Amygdala (tissue), 56 donors: ENCODE measurements at places on chromosomes 11 and 22.

- no peak for DNase-seq
These were observed 267.4 kb upstream of the NCAM1 start for GRCh38 chr11:112693781-112694180.

DNA sequence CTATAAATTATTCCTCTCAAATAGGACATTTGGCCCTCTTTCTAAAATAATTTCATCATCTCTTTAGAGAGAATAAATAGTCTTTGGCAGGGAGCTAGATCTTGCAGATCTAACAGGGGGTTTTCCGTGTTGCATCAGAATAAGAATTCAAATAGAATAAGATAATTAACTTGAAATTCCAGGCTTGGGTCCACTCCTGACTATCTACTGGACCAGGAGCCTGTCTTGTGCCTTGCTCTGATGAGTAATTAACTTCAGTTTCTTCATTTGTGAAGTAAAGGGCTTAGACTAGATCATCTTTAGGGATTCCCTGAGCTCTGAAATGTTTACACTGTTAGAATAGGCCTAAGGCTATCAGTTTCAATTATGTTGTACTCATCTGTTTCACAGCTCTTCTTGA, 23.5 kb upstream of the TMEM123 start:
- no peak for DNase-seq

GRCh38 chr11:102422817-102423712, 29.5 kb downstream of the TMEM123 start:
- DNase-seq = no peak

GRCh38 chr11:70489276-70489675, 90.9 kb downstream of the CTTN start:
- no peak for DNase-seq

DNA sequence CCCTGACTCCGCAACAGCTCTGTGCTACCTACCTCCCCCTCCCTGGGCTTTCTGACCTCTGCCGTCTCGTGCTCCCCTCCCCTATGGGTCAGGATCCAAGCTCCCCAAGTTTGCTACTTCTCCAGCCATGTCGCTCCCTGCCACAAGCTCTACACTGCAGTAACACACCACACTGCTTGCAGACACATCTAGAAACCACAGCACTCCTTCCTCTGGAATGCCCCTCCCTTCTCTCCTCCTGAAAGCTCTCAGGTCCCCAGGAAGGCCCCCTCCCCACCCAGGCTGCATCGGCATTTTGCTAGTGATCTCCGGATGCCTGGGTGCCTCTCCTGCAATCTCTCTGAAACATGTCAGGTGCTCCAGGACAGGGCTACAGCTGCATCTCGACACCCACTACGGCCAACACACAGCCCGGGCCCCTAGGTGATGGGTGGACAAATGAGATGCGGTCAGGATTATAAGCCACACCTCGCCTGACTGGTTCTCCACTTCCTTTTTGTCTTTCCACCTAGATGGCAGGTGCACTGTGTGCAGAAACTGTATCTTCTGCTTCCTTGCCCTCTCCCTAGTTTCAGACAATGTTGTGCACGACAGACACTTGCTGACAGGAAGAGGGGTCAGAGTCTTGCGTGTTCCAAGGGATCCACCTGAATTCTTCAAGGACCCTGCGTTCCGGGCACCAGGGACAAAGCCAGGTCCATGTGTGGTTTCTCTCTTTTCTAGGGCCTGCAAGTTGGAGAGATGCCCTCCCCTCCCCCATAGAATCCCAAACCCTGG, 22.9 kb downstream of the RPUSD4 start:
- DNase-seq = no peak

DNA sequence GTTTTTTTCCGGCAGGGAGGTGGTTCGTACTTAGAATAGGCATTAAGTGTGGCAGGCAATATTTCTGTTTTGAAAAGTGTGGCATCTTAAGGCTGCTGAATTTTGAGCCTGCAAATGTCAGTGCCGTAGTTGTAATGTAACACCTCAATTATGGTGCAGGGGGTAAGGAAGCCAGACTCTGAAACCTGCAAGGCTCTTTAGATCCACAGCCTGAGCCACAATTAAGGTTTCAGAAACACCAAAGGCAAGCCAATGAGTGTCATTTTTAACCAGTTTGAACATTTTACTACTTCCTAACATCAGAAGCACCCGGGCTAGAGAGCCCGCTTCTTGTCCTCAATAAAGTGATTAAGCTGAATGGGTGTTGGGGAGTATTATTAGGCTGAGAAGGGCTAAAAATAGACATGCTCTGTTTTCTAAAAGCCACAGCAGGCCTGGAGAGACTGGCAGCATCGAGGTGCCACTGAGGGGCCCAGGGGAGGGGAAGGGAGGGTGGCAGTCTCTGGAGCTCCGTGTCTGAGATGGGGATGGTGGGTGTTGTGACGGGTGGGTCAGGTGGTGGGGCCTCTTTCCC, 113.4 kb downstream of the ZBTB16 start:
- no peak for DNase-seq

- no peak for DNase-seq
These were observed 16.4 kb upstream of the SCGB1A1 start for GRCh38 chr11:62402226-62402959.

GRCh38 chr11:28913883-28914282, 805.7 kb downstream of the METTL15 start:
- DNase-seq = no peak

DNA sequence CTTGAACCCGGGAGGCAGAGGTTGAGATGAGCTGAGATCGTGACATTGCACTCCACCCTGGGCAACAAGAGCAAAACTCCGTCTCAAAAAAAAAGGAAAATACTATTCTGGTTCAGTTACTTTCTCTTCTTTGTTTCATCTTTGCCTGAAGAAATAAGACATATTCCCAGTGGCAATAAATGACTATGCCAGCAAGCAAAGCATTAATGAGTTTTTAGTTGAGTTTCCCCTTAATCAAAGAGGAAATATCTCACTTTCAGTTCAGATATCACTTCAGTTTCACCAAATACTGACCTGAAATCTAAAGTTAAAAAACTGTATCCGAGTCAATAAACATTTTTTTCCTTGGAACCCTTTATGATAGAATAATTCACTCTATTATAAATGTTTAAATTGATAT, 10.4 kb downstream of the PISD start:
- no peak for DNase-seq

DNA sequence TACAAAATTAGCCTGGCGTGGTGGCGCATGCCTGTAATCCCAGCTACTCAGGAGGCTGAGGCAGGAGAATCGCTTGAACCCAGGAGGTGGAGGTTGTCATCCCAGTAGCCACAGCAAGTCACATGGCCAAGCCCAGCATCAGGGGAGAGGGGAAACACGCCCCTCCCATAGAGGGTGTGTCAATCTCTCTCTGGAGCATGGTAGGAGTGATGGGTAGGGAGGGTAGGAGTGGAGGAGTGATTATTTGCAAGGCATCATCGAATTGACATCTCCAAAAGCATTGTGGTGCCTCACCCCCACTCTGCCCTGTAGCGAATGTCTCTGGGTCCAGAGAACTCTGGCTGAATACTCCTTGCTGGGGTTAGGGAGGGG, 6.1 kb upstream of the SSTR3 start:
- DNase-seq = no peak

GRCh38 chr22:41009222-41009948, 58.2 kb downstream of the RBX1 start:
- DNase-seq = no peak

DNA sequence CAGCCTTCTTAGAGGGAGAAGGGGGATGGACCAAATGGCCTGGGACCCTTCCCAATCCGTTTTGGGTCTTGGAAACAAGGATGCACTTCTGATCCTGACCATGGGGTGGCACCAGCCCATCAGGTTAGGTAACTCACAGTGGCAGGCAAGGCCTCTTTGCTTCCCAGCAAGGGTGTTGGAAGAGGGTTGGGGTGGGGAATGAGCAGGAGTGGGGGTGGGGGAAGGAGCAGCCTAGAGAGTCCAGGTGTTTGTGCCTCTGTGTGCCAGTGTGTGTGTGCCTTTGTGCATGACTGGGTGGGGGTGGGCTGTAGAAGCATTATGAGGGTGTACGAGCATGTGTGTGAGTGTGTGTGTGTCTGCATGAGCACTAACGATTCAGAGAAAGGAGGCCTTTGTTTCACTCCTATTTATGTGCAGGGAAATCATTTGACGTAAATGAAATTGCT, 213.1 kb downstream of the INSC start:
- peak; percentile 15 for DNase-seq

DNA sequence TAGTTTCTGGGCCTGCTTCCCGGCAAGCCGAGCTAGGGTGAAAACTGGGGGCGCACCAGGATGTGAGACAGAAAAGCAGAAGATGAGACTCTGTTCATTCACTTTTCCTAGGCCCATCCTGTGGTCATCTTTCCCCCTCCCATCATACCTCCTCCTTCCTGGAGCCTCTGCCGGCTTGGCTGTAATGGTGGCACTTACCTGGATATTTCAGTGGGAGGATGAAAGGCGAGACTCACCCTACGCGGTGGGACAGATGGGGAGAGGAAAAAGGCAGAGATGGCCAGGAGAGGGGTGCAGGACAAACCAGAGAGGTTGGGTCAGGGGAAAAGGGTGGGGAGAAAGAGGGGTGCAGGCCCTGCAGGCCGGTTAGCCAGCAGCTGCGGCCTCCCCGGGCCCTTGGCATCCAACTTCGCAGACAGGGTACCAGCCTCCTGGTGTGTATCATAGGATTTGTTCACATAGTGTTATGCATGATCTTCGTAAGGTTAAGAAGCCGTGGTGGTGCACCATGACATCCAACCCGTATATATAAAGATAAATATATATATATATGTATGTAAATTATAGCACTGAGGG, 41.5 kb upstream of the NNMT start:
- no peak for DNase-seq

DNA sequence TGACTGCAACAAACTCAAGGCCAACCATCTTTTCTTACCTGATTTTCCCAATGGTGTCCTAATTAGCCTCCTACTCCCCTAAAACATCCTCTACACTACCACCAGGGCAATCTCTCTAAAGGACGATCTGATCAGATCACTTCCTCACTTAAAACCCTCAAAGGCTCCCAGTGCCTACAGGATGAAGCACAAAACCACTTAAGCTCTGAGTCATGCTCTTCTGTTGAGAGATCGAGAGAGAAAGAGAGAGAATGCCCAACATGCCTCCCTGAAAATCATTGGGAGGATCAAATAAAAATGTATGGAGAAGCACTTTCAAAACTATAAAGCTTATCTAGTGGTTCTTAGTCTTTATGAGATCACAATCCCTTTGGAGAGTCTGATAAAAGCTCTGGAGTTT, 171.1 kb downstream of the CADM1 start:
- DNase-seq = no peak

GRCh38 chr11:43830928-43831440, 49.6 kb upstream of the ALKBH3 start:
- no peak for DNase-seq

DNA sequence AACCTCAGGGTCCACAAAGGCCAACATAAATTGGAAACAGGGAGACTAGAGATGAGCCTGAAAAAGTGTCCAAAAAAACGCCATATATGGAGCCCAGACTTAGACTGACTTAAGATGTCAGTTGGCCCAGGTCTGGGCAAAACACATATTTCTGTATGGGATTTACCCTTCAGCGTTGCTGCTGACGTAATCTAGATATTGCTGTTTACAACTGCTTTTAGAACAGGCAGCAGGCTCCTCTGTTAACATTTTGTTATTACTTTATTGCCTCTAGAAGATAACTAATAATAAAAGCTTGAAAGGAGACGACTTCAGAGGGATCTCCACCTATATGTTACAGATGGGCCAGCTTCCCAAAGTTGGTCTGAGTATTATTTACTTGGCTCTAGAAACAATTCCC, 8.7 kb downstream of the ME3 start:
- no peak for DNase-seq

DNA sequence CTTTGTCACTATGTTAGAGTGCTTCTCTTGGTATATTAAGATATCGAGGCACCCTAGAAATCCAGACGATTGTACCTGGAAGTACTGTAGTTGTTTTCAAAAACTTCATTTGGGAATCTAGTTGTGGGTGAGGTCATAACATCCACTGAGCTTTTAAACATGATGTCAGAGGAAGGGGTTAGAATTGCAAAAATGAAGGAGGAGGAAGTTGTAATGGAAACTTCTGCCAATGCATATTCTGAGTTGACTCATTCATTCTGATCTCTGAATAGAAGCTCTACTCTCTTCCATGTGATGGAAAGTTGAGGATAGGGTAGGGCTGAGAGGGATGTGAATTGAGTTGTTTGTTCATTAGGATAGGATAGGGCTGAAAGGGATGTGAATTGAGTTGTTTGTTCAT, 7.7 kb downstream of the CD44 start:
- no peak for DNase-seq

DNA sequence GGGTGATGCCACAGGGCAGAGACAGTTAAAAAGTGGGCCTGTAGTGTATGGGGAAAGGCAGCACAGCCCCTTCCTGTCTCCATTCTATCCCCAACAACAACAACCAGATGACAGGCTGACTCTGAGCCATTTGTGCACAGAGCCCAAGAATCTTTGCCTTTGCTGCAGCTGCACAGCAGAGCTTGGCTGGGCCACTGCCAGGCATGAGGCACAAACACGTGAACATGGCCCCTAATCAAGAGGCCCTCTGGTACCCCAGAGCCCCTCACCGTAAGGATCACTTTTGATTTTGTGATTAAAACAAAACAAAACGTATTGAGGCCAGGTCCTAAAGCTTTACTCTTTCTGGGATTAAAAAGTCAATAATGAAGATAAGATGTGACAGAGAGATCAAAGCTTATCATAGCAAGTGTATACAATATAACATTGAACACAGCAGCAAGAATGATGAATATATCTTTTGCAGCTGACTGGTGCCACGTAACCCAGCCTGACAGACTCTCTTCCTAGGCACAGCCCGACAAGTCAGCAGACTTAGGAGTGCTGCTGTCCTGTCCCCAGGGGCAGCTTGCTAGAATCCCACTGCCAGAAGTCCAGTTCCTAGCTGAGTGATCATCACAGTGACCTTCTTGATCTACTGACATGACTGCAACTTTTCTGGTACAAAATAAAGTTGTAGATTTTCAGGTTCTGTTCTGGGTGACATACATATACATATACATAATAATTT, 117.8 kb downstream of the SERGEF start:
- DNase-seq = no peak

DNA sequence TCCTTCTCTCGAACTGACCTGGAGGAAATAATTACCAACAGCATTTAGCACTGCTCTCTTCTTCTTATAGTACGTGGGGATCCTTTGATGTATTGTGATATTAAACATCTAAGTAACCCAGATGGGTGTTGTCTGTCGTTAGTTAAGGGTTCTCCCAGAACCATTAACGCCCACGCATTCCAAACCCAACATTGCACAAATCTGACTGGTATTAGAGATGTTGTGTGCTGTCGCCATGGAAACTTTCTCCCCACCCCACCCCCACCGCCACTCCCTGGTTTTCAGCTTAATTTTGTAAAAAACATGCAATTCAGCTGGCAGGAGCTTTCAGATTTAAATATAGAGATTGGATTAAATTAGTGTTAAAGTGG, 1495.2 kb downstream of the TBC1D22A start:
- DNase-seq = no peak

- DNase-seq = no peak
These were observed 110.1 kb upstream of the TTC12 start for GRCh38 chr11:113204280-113204679.

DNA sequence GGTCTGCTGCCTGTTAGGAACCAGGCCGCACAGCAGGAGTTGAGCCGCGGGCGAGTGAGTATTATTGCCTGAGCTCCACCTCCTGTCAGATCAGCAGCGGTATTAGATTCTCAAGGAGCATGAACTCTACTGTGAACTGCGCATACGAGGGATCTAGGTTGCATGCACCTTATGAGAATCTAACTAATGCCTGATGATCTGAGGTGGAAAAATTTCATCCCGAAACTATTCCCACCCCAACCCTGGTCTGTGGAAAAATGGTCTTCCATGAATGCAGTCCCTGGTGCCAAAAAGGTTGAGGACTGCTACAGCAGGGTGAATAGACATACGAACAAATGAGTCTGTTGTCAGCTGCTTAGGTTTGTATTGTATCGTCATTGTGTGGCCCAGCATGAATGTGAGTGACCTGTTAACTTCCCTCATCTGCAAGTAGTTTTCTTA, 29.8 kb downstream of the RNF141 start:
- DNase-seq = no peak
